Daoy (cell line): ENCODE measurements at places on chromosomes 6 and 20.

DNA sequence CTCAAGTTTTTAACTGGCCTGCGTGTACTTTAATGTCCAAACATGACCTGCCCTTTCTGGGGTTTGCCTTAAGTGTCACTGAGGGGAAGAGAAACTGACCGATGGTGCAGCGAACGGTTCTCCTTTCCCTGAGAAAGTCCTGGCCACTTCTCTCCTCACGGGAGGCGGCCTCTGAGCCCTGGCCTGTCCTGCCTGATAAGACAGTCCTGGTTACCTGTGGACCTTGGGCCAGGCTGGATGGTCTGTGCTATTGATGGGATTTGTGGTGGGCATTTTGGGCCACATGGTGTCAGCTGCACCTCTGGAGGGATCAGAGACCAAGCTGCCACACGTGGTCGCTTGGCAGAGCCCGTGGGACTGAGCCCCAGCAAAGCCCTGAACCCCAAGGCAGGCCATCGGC, 11.6 kb upstream of the NTSR1 start:
- no peak for DNase-seq

- no peak for DNase-seq
Measured at GRCh38 chr20:36498386-36499179, 42.7 kb upstream of the MYL9 start.

DNA sequence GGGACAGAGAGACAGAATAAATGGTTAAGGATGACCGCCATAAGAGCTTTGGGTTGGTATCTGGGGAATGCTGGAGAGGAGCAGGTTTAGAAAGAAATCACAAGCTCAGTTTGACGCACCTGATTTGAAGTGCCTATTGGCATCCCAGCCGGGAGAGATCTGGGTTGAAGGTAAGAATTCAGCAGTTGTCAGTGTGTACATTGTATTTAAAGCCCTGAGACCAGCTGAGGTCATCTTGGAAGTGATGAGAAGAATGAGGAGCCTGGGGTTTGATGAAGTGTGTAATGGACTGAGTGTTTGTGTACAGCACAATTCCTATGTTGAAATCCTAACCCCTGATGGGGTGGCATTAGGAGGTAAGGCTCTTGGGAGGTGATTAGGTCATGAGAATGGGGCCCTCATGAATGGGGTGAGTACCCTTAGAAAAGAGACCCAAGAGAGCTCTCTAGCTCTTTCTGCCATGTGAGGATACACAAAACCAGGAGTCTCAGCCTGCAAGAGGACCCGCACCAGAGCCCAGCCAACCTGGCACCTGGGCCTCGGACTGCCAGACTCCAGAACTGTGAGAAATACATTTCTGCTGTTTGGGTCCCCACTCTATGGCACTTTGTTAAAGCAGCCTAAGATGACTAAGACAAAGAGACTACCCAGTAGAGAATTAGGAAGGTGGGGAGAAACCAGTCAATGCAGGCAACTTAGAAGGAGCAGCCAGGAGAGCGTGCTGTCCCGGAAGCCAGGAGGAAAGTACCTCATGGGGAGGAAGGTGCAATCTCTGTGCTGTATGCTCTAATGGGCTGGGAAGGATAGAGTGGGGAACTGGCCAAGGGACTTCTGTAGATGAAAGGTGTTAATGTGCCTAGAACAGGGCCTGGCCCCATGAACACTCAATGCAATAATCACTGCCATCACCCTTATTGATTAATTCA, 133.7 kb upstream of the SLC24A3 start:
- DNase-seq: no peak

- no peak for DNase-seq
Measured at GRCh38 chr6:105194106-105194505, 14.3 kb upstream of the POPDC3 start.
